Left ventricle myocardium inferior (tissue), 1 donor: ENCODE measurements at places on chromosomes 3 and 15. TPM values are rescaled to one million over a fixed set of nuclear protein-coding genes. Genes with fewer than 3 reads are reported as not detected.
A peak's percentile ranks its signal among the peaks of the same experiment; 100 is the strongest.

DNA sequence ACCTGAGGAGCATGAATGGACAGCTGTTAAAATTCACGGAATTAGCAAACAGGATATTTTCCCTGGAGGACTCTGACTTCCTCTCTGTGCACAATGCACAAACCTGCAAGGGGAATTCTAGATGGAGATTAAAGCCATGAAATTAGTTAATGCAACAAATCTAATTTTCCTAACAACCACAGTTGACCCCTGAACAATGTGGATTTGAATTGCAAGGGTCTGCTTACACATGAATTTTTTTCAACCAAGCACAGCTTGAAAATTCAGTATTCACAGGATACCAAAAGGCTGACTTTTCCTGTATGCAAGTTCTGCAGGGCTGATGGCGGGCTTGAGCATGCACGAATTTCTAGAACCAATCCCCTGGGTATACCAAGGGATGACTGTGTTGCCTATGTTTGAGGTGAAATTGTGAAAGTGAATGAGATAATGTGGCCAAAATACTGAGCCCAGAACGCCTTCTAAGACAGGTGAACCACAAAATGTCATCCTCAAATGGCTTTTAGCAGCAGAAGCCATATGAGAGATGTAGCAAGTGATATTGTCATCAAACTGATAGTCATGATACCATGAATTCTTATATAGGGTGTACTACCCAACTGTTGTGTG, 52.5 kb downstream of the COL8A1 start:
- DNase-seq, result no peak

DNA sequence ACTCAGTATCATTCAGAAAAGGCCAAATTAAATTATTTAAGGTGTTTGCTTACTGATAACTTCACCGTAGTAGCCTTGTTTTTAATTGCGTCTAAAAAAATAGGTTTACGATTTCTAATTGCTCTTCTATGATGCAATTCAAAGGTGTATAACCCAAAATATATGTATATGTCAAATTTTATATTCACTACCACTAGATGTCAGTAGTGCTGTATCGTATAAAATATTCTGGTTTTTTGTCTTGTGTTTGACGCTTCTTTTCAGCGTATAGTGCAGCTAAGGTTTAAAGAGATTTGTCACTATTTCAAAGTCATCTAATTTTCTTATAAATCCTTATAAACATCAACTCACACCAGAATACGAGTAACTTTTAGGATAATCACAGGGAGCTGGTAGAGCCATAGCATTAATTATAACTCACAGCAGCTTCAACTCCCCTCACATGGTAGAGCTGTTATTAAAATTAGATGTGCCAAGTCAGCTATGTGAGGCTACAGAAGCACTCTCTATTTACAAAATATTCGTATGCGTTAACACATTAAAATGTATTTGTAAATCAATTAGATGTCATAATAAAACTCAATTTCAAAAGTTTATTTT, 3.5 kb downstream of the PFN2 start:
- no peak for DNase-seq

GRCh38 chr3:184361532-184361931, at the start of the genes CLCN2 and POLR2H:
Gene CLCN2, minus strand, starts transcription at chr3:184361605. Its CDS starts 126 bp downstream, at chr3:184361479.
Gene POLR2H, plus strand, starts transcription at chr3:184361710. Its CDS starts 1,783 bp downstream, at chr3:184363493.
- peak; percentile 54 for DNase-seq

Gene UROC1
- total RNA-seq, result not detected

Gene LYZL4
- total RNA-seq, result not detected

DNA sequence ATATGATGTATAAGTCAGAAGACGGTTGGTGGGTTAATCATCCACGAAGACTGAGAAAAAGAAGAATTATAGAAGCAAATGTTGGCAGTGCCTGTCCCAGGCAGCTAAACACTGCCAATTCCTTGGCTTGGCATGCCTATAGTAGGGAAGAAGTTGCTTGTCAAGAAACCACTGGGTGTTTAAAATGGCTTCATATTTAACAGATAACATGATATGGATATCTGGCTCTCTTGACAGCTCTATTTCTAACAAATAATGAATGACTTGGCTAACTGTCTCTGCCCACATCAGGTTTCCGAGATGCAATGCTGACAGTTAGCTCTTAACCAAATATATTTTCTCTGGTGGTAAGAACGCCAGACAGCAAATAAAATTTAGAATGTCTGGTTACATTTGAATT, 341.7 kb upstream of the KCNMB2 start:
- no peak for DNase-seq

DNA sequence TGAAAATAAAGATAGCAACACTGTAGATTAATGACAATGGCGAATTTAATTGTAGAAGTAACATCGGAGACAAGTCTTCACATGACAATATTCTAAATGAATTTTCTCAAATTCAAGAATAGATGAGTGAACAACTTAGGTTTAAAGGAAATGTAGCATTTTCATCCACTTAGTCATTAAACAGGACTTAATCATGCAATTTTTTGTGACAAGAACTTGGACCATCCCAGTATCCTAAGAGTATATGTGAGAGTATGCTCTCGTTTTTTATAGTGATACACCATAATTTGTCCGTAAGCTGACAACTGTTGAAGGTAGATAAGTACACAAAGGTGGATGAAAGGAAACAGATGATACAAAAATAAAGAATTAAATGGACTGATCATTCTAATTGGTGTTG, 81.5 kb downstream of the DLG1 start:
- no peak for DNase-seq

Gene FOXL2
- not detected for total RNA-seq
